ENCODE measurements at places on chromosomes 7 and 10.

GRCh38 chr7:6228361-6229229, 43.8 kb downstream of the CYTH3 start:
- H3K4me1 ChIP-seq: peaks cover 31% of the 10 kb centered on the region
- H3K27me3 ChIP-seq: peaks cover 18% of the 10 kb centered on the region
- no peak for DNase-seq
- H3K4me3 ChIP-seq: no peak overlapping the region

DNA sequence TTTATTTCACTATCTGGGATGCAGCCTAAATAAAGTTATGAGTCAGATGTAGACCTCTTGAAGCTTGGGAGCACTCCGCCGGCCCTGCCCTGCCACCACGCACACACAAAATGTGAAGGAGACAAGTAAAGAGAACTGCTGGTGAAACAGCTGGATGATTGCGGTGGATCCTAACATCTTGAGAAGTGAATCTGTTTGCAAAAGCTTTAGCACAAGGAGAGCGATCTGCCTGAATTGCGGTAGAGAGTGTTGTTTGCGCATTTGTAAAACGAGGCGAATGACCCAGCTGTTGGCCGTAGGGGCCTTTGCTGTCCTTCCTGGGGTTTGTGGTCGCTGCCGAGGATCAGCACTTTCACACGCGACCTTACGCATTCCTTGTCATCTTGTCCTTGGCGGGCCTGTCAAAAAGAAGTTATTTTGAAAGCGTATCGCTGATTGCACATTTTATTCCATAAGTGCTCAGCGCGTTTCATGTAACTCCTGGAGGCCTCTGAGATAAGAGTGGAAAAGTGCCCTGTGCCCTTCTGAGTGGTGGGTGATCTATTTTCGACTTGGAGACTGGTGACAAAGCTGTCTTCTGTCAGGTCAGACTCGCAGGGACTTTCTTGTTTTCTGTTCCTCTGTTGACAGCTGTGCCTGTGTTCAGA, 40.8 kb downstream of the RBM20 start:
- peaks cover 3% of the 10 kb centered on the region for H3K4me1 ChIP-seq
- no peak overlapping the region for H3K4me3 ChIP-seq
- no peaks in the 10 kb centered on the region for H3K36me3 ChIP-seq
- H3K27me3 ChIP-seq: peaks cover 13% of the 10 kb centered on the region
- H3K27ac ChIP-seq: no peak overlapping the region
- DNase-seq: no peak

- no peak for DNase-seq
- H3K27me3 ChIP-seq: peaks cover 12% of the 10 kb centered on the region
- no peak overlapping the region for H3K27ac ChIP-seq
- peaks cover 9% of the 10 kb centered on the region for H3K36me3 ChIP-seq
Observed at GRCh38 chr10:96188916-96189315, 58.8 kb downstream of the ZNF518A start.

DNA sequence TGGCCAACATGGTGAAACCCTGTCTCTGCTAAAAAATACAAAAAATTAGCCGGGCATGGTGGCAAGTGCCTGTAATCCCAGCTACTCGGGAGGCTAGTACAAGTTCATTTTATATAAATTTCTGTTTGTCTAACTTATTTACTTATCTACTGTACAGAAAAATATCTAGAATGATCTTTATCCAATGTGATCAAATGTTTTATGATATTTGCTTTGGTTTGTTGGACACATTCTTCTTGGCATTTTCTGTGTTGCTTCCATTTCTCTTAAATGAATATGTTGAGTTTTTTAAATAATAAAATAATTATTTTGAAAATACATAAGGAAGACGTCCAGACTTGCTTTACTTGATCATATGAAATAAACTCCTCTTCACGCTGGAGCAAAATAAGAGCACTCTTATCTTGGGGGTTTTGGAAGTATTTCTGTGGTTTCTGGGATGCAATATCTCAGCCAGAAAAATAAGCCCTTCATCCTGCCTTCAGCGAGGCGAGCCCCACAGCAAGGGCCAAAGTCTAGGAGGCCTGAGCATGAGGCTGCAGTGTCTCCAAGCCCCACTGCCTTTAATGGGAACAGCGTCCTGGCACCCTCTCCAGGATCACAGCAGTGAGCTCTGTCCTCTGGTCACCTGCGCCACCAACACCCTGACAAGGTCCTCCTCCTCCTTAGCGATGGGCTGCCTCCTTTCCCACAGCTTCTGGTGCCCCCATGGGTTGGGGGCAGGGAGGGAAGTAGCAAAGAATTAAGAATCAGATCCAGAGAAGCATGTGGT, 480.2 kb downstream of the KCNMA1 start:
- peaks cover 16% of the 10 kb centered on the region for H3K27me3 ChIP-seq
- no peak overlapping the region for H3K27ac ChIP-seq
- no peak overlapping the region for H3K4me3 ChIP-seq
- DNase-seq: no peak
